ENCODE measurements at places on chromosomes 6 and 20.

DNA sequence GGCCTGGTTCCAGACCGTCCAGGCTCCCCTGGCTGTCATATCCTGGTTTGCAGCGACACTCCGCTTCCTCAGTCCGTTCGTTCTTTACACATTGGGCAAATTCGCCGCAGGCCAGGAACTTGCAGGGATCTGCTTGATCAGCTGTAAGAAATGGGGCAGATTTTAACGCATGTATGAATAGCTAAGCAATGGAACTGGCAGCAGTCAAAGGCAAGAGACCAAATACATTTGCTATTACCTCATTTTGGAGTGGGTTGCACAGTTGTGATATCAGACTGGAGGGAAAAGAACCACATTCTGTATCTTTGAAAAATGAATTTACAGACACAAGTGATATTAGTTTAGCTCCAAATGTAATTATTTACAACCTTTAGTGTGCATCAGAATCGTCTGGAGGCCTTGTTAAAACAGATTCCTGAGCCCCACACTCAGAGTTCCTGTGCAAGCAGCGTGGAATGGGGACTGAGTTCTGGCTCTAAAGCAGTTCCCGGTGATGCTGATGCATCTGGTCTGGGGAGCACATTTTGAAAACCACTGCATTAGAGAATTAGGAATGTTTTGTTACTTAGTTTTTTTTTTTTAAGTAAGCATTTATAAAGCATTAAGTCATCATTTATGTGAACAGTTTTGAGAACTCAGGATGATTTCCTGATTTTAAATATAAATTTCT is 141.3 kb downstream of the IMPG1 start:
- DNase-seq = no peak

- no peak for DNase-seq
Observed at GRCh38 chr6:151698931-151699700, 108.4 kb upstream of the ESR1 start.

DNA sequence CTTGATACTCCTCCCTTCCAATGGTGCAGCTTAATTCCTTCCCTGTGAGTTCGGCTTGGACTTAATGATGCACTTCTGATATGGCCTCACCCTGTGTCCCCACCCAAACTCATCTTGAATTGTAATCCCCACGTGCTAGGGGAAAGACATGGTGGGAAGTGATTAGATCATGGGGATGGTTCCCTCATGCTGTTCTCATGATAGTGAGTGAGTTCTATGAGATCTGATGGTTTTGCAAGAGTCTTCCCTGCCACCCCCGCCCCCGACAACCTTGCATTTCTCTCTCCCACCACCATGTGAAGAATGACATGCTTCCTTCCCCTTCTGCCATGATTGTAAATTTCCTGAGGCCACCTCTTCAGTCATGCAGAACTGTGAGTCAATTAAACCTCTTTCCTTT is 50.3 kb upstream of the HLA-G start:
- no peak for DNase-seq

- DNase-seq = no peak
Observed at GRCh38 chr6:135581211-135581610, 83.7 kb upstream of the AHI1 start.

DNA sequence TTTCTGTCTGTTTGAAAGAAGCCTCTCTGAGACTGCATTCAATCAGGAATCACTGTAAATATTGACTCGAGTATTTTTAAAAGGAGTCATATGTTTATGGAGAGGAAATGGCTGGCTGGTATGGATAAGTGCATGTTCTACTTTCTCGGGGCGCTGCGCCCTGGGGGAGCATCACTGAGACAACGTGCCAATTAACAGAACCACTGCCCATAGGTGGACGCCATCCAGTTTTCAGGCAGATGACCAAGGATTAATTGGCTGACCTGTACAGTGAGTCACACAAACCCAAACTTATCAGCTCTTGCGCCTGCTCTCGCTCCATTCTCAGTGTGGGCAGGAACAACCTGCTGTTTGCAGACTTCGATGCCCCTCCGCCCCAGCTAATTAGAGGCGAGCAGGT is 571.2 kb downstream of the QKI start:
- DNase-seq = no peak

- DNase-seq = no peak
Observed at GRCh38 chr6:25369433-25370177, 90.4 kb downstream of the CARMIL1 start.

DNA sequence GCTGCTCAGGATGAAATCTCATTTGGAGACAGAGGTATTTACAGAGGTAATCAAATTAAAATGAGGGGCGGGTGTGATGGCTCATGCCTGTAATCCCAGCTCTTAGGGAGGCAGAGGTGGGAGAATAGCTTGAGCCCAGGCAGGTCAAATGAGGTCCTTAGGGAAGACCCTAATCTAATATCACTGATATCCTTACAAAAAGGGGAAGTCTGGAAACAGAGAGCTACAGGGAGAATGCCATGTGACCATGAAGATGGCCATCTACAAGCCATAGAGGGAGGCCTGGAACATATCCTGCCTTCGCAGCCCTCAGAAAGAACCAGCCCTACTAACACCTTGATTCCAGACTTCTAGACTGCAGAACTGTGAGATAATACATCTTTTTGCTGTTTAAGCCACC is 8.3 kb downstream of the MTCL3 start:
- no peak for DNase-seq

- no peak for DNase-seq
Observed at GRCh38 chr6:135871878-135872277, 20.4 kb downstream of the PDE7B start.

DNA sequence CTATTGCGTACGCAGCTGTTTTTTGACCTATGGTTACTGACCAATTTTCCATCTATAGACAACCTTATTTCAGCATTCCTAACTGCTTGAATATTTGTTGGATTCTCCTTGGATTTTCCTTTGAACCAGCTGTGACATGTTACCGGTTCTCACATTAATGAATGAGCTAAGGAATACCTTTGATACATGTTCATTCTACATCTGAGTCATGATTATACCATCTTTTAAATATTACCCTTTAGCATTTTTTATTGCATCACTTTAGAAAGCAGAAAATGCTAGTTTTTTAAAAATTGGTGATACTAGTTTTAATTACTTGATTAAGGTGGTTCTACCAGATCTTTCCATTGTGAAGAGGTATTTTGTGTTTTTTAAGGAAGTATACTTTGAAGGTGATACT is 1.9 kb upstream of the IGF2R start:
- DNase-seq = no peak

DNA sequence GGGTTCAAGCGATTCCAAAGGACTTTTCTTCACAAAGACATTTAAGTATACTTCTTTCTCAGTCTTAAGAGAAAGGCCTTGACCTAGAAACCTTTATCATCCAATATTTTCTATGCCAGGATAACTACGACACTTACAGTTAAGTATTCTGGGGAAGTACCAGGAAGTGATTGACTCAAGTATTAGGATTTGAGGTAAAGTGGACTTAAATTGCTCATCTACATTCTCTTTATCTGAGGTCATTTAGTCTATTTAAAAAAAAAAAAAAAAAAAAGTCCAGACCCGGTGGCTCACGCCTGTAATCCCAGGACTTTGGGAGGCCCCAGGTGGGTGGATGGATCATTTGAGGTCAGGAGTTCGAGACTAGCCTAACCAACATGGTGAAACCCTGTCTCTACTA is 114.7 kb downstream of the ZFAND3 start:
- no peak for DNase-seq

DNA sequence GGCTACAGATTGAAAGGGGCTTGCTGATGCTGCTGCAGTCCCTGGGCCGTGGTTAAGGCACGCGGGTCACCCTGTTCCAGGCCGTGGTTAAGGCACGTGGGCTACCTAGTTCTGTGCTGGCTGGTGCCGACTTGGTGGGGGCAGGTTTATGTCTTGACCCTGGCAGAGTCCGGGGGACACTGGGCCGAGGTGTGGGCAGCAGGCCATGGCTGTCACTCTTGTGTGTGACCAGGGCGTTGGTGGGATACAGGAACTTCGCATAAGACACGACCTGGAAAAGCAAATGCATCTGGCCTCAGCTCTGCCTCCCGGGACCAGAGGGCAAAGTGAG is 6.4 kb downstream of the RPS21 start:
- DNase-seq = no peak
